ENCODE measurements at places on chromosomes 11 and 22. TPM values are rescaled to one million over a fixed set of nuclear protein-coding genes. Genes with fewer than 3 reads are reported as not detected.

The CAPN5 gene
- 15.0 TPM for total RNA-seq

The TIGD3 gene
- not detected for total RNA-seq

The OR51Q1 gene
- not detected for total RNA-seq

The SGSM1 gene
- 0.12 TPM for total RNA-seq

The SCGB1D2 gene
- total RNA-seq: not detected

The TLCD5 gene
- 6.3 TPM for total RNA-seq

The KRTAP5-9 gene
- 0.30 TPM for total RNA-seq

The P2RY6 gene
- total RNA-seq: 0.30 TPM

The OR8D1 gene
- not detected for total RNA-seq

The TUBA8 gene
- 4.0 TPM for total RNA-seq

The SCGB1C1 gene
- not detected for total RNA-seq

The OR1S2 gene
- total RNA-seq: not detected

The GAB2 gene
- 39.6 TPM for total RNA-seq

The TRIM49D2 gene
- total RNA-seq: not detected

The C11orf91 gene
- total RNA-seq: 1.4 TPM

The PANX2 gene
- total RNA-seq: 5.1 TPM

The CCDC89 gene
- total RNA-seq: not detected

The RAG2 gene
- total RNA-seq: not detected

The FAM111B gene
- 17.4 TPM for total RNA-seq

The GLB1L2 gene
- 0.28 TPM for total RNA-seq

The GALNT18 gene
- total RNA-seq: 0.32 TPM

The TNKS1BP1 gene
- total RNA-seq: 93.6 TPM

The MPEG1 gene
- total RNA-seq: not detected

The MS4A2 gene
- not detected for total RNA-seq

All from endothelial cell of umbilical vein (primary cell).